Ureter (tissue), 1 donor: ENCODE measurements at places on chromosomes 4 and X. TPM values are rescaled to one million over a fixed set of nuclear protein-coding genes. Genes with fewer than 3 reads are reported as not detected.
A peak's percentile ranks its signal among the peaks of the same experiment; 100 is the strongest.

SSX4B gene
- total RNA-seq, result not detected

- DNase-seq, result no peak
Measured at GRCh38 chr4:145552181-145552822, 66.9 kb upstream of the MMAA start.

DMRTC1 gene
- not detected for total RNA-seq

DNA sequence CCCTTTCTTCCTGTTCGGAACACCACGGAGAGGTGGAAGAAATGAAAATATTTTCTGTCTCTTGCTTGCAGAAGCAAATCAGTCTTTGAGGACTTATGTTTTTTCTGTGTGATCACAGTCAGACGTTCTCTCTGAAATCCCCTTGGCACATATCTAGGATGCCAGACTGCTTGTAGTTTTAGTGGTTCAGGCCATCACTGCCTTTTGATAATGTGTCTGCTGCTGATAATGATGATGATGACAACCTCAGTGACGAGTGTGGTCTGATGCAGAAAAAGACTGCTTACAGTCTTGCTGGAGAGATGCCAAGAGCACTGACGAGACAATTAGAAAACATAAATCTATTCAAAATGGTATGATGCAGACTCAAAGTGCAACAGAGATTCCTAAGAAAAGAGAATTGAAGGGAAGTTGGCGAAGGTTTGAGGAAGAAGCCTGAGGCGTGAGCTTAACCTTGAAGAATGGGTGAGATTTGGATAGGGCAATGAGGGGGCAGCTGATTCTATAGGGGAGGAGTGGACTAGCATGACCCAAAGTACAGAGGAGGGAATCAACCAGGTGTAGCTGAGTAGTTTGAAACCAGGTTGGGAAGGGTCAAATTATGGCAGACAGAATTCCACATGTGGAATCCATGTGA is 7.9 kb downstream of the RAB33A start:
- DNase-seq, result no peak

HTN1 gene
- total RNA-seq, result not detected

ATP1B4 gene
- not detected for total RNA-seq

DNA sequence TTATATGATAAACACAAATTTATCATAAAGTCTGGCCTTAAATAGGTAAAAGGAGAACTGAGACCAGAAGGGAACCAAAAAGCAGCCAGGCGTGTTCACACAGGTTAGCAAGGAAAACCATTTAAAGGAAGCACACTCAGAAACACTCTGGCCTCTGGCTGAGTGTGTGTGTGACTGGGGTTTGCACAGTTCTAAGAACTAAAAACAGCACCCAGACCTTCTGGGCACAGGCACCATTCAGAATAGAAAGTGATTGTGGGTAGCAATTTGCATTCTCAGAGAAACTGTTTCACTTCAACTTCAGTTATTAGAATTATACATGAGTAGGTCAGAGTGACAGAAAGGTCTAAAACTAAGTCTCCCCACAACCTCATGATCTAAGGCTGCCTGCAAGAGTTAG is 10.0 kb downstream of the GPR82 start:
- DNase-seq, result no peak

DNA sequence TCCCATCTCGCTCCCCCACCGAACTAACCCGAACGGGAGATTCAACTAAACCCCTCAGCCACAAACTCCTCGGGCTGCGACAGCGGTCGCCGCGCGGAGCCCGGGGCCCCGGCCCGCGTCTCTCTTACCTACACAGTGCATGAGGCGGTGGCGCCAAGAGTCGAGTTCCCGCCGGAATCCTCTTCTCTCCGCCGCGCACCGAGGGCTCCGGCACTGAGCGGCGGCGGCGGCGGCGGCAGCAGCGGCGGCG is 160 bp downstream of the LCORL start:
- DNase-seq, result peak; percentile 46

POU4F2 gene
- not detected for total RNA-seq

GRCh38 chrX:29066516-29066915 is 479.3 kb downstream of the IL1RAPL1 start:
- no peak for DNase-seq

- no peak for DNase-seq
Measured at GRCh38 chr4:142211444-142211843, 575.1 kb downstream of the IL15 start.

- no peak for DNase-seq
Measured at GRCh38 chrX:149638860-149639259, 7.3 kb upstream of the TMEM185A start.

DNA sequence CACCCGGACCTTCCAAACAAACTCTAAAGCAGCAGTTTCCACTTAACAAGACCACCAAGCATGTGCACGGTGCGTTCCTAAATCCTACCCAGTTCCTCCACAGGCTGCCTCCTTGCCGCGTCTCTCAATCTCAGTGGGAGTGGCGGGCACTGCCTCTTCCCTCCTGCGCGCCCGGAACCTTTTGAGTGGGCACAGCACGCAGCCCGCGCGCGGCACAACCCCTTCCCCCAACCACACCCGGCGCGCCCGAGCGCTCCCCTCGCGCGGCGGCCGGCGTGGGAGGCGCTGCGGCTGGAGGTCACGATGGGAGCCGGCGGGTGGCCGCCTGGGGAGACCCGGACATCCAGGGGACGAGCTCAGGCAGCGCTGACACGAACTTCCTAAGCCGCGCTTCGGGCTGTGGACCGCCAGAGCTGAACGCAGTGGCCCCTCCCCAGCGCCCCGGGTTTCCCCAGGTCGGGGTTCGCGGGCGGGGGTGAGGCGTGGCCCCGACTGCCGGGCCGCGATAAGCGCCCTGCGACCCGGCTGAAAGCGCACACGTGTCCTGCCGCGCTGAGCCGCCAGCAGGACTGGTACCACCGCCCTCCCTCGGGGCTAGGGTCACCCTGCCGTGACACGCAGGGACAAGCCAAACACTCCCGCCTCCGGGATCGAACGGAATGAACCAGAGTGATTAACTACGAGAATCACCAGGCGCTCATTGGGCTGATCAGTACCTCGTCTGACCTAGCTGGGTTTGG is at the start of gene ABCG2:
ABCG2 (minus strand) TSS at position 151 of the 740 bp plus-strand sequence. CDS start 18,644 bp downstream, outside the sequence.
- DNase-seq, result no peak

DNA sequence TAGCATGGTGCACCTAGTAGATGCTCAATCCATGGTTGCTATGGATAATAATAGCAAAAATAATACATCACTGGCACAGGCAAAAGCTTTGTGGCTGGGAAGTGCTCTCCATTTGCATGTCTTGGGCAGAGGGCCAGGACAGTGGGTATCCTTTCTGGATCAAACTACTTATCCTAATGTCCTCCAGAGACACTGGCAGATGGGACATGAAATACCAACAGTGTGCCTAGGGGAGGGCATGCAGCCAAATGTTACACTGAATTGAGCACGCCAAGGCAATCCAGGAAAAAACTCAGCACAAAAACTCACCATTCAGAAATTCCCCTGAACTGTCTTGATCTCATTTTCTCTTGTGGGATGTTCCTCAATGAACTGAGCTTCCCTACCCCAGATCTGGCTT is 98.6 kb upstream of the SCML1 start:
- DNase-seq, result no peak

DNA sequence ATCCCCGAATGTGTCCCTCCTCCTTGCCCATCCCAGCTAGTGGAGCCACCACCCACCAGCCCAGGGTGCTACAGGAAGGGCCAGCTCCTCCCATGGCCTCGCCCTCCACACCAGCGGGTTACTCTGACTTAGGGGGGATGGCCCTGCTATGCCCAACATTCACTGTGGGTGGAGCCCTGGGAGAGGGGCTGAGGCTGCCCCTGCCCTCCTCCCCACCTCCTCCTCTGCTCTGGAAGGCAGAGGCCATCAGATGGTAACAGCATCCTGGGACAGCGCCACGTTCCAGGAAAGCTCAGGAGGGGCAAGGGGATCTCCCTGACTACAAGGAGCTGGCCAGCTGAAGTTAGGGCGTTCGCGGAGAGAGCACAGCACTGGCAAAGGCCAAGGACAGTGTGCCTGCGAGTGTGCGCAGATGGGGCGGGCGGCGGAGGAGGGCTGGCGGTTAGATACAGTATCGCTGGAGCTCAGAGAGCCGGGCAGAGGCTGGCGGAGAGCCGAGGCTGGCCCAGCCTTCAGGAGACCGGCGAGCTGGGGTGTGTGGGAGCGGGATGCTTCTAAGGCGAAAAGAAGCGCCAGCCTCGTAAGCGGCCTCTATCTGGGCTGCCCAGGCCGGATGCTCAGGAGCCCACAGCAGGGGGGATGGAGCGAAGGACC is 1.5 kb downstream of the JAKMIP1 start:
- no peak for DNase-seq
